Frontal cortex (tissue), 4 donors: ENCODE measurements at places on chromosomes 3 and 15. TPM values are rescaled to one million over a fixed set of nuclear protein-coding genes. Genes with fewer than 3 reads are reported as not detected.

DNA sequence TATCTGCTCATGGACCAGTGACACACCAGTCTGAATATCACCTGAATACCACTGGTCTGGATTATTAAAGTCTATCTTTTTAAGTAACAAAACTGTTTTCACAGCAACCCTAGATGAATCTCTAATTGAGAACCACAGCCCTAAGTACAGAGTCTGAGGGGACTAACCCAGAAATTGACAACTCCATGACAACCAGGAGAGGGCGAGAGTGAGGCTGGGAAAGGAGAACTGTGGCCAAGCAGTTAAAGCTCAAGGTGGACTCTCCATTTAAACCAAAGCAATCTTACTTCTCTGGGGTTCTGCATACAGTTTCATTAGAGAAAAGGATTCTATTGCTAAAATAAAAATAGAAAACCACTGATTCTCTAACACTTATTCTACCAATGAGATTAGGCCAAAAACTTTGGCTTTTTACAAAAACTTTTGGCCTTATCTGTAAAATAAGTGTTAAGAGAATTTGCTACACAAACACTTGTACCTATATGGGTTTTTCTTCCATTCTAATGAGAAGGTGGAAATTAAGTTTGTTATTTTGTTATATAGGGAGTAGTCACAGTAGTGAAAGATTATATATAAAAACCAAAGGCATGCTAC, 11.4 kb downstream of the NEK10 start:
- no peak for DNase-seq

GRCh38 chr3:112739252-112739965, 98.5 kb upstream of the CCDC80 start:
- no peak for DNase-seq

GRCh38 chr3:122188737-122189136, 5.3 kb downstream of the CASR start:
- no peak for DNase-seq

Gene IMPG2
- 3.3 TPM for total RNA-seq

GRCh38 chr15:44149224-44149623, 45.8 kb downstream of the FRMD5 start:
- DNase-seq, result no peak

Gene TLR9
- total RNA-seq, result not detected

DNA sequence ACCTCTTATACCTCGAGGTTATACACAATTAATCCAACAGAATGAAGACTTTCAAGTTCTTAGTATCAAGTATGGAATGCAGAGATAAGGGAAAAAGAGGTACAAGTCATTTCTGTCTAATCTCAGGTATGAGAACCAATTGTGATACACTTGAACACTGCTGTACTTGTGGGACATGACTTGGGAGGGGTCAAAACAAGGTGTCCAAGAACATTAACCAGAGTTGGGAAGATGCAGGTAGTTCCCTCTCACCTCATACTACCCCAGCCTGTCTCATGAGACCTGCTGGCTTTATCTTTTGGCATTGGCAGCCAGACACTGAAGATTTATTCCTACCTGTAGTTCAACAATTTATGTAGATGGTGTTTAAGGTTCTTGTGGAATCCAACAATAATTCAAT, 209.7 kb downstream of the NR1D2 start:
- no peak for DNase-seq

GRCh38 chr3:64890006-64890405, 202.2 kb upstream of the ADAMTS9 start:
- DNase-seq, result no peak

DNA sequence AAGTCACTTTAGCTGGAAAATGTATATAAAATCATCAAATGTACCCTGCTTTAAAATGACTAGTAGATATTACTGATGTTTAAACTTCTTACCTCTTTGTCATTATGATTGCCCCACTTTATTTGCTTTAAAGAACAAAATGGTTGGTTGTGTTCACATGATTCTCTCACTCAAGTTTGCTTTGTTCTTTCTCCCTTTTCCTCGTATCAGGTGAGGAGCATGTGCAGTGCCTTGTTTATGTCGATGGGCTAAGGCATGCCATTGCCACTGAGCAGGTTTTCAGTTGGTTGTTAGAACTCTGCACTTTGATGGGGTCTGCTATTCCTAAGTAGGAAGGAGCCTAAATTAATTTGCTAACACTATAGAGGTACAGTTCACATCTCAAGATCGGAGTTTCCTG, 5.3 kb downstream of the MAP2K5 start:
- DNase-seq, result no peak

- DNase-seq, result no peak
These were observed 39.4 kb upstream of the KY start for GRCh38 chr3:134690226-134690625.

DNA sequence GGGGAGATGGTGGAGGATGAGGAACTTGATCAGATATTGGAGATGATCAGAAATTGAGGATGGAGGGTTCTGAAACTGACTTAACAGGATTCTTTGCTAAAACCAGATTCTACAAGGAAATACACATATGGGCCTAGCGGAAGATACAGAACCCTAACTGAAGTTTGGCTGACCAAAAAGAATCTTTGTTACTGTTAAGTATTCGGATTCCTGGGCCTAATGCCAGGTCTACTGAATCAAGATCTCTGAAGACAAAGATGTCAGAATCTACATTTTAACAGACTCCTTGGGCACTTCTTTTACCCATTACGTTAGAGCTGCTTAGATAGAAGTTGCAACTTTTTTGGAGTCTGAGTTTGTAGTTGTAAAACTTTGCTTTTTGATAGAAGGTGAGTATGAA, 137.7 kb downstream of the FNDC3B start:
- DNase-seq, result no peak

Gene DNASE1L3
- total RNA-seq, result 0.41 TPM

Gene TMEM43
- 38.7 TPM for total RNA-seq

Gene MNS1
- total RNA-seq, result 1.2 TPM

DNA sequence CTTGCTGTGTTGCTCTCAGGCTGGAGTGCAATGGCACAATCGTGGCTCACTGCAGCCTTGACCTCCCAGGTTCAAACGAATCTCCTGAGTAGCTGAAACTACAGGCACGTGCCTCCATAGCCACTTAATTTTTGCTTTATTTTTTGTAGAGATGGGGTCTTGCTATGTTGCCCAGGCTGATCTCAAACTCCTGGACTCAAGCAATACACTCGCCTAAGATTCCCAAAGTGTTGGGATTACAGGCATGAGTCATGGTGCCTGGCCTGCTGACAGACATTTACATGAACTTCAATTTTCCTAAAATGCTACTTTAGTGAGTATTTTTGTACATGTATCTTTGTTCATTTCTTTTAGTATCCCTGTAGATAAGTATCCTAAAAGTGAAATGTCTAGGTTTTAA, 132.3 kb downstream of the SUCLG2 start:
- no peak for DNase-seq

GRCh38 chr3:160376681-160377080, 22.3 kb downstream of the IFT80 start:
- DNase-seq, result no peak

- DNase-seq, result no peak
These were observed 53.9 kb upstream of the ZBED2 start for GRCh38 chr3:111648991-111649579.

Gene CDHR4
- total RNA-seq, result not detected

GRCh38 chr3:58521917-58522631, 14.9 kb downstream of the ACOX2 start:
- DNase-seq, result no peak

DNA sequence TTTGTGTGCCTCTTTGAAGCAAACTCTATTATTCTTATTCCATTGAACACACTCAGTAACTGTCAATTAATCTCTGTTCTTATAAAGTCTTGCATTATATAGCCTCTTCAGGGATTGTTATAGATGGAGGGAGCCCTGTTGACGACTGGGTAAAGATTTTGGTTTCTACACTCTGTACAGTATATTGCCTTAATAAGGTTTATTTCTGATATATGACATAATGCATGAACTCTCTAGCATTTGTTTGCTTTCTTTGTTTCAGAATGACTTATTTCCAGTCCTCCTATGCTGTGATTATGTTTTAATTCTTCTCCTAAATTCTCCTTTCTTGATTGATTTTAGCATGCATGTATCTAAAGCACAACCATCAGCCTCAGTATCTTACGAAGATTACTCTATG, 494.9 kb downstream of the DIPK2A start:
- no peak for DNase-seq

DNA sequence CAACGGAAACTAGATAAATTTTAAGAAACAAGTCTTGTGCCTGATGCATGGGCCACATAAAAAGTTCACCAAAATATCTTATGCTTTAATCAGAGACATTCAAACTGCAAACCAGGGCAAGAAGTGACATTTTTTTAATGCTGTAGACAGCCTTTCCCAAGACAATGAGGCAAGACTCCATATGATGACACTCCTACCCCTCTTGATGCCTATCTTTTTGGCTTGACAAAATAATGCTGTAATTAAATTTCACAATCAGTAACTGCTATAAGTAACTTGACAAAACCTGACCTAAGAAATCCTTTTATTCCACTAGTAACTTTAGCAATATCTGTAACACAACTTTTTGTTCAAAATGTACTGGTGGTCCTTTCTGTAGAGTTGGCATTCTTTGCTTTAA, 48.7 kb downstream of the ECT2 start:
- DNase-seq, result no peak

- DNase-seq, result no peak
These were observed 112.3 kb downstream of the WDR76 start for GRCh38 chr15:43939070-43939469.

DNA sequence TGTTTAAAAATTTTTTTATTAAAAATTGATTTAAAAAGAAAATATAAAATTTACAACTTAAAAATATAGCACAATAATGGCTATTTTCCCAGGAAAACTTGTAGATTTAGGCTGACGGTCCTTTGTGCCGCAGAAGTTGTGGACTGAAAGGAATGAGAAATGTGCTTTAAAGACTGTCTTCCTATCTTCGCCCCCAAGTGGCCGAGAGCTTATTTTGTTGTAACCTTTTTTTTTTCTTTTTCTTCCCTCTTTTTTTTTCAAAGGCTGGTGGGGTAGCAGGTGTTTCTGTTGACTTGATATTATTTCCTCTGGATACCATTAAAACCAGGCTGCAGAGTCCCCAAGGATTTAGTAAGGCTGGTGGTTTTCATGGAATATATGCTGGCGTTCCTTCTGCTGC, 15.5 kb downstream of the SLC25A26 start:
- no peak for DNase-seq

DNA sequence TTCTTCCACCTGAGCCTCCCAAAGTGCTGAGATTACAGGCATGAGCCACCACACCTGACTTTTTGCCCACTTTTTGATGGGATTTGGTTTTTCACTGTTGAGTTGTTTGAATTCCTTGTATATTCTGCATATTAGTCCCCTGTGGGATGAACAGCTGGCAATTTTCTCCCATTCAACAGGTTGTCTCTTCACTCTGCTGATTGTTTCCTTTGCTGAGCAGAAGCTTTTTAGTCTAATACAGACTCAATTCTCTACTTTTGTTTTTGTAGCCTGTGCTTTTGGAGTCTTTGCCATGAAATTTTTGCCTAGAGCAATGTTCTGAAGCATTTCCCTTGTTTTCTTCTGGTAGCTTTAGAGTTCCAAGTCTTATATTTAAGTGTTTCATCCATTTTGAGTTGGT, 62.7 kb upstream of the MFGE8 start:
- no peak for DNase-seq

Gene AHSG
- not detected for total RNA-seq
